ENCODE measurements at places on chromosomes 2 and 18.
A peak's percentile ranks its signal among the peaks of the same experiment; 100 is the strongest.

DNA sequence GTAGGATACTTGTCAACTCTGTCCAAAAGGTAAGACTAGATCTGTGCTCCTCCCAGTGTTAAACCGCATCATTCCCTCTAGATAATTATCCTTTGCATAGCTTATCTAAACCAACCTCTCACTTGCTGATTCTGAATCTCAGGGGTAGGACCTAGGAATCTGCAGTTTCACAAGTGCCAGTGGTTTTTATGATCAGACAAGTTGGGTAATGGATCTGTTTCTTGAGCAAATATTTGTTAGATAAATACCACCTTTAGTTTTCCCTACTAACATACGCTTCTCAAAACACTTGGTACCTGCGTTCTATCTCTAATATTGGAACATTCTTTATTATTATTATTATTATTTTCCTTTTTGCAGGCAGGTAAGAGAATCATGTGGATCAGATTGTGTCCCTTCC, 439.9 kb downstream of the PTPRM start:
- ATAC-seq: no peak

- peak; percentile 93 for ATAC-seq
These were observed 7.9 kb downstream of the CABLES1 start for GRCh38 chr18:23143016-23143814.

DNA sequence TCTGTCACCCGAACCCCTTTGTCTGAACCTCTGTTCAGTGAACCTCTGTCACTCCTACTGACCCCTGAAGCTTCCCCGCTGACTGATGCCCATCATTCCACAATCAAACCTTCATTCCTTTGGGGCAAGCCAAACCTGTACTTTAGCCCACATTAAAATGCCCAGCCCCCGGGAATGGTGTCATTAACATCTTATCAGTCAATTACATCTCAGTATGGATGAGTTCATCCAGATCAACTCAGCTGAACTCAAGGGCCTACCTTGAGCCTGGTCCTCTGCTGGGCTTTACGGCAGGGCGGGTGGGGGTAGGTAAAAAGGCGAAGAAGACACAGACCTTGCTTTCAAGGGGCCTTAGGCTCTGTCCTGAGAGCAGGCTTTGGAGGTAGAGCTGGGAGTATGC, 154.4 kb upstream of the SMAD2 start:
- ATAC-seq: no peak

- ATAC-seq: no peak
These were observed 478.4 kb downstream of the BCL11A start for GRCh38 chr2:60075048-60075447.

DNA sequence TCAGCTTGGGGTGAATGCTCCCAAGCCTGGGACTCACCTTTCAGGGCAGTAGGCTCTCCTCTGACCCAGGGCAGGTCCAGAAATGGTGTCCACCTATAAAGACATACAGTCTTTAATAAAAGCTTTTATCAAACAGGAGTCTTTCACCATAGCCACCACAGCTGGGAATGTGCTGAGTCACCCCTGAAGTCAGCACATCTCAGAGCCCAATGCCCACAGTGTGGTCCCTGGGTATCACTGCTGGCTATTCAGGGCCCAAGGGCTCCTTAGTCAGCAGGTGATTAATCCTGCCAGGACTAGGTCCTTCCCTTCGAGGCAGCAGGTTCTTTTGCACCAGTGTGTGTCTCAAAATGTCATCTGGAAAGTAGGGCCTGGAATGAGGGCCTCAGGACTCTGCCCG, 181.9 kb downstream of the MEMO1 start:
- peak; percentile 56 for ATAC-seq

GRCh38 chr2:116023026-116023425, 1580.6 kb downstream of the DPP10 start:
- no peak for ATAC-seq

DNA sequence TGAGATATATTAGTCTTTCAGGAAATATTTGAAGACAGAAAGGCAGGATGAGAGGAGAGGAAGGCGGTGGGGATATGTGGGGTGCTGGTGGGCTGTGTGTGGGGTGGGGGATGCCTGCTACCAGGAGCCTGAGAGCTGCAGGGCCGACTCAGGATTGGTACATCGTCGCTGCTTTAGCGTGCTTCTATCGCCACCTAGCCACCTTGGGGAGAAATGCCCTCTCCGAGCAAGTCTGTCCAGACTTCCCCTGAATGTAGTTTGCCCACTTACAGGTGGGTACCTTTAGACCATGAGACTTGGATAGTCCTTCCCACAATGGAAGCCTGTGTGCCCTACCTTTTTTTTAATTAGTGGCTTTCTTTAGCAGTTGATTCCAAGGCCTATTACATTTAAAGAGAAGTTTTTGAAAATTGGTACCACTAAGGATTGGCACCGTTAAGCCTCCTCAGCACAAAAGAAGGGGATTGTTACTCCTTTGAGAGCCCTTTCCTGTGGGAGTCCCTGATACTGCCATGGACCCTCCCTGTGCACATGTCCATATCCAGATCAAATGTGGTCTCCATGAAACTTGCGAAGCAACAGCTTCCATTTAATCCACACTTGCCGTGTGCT, 114.1 kb upstream of the NDUFV2 start:
- peak; percentile 61 for ATAC-seq

- no peak for ATAC-seq
These were observed 1478.6 kb upstream of the ACVR2A start for GRCh38 chr2:146366276-146366675.

- ATAC-seq: no peak
These were observed 37.9 kb downstream of the GALNT1 start for GRCh38 chr18:35619464-35619863.

- ATAC-seq: no peak
These were observed 30.8 kb upstream of the HPCAL1 start for GRCh38 chr2:10271946-10272345.
